Activated CD4-positive, alpha-beta memory T cell treated with anti-CD3 and anti-CD28 coated beads, Interleukin-2, amount 10 ng/mL, durations not matched to agents 7 days and 5 days (primary cell): ENCODE measurements at places on chromosomes 4 and X. TPM values are rescaled to one million over a fixed set of nuclear protein-coding genes. Genes with fewer than 3 reads are reported as not detected.

The RBM46 gene
- not detected for total RNA-seq

The CCDC149 gene
- total RNA-seq, result not detected

The AKAP14 gene
- total RNA-seq, result not detected

The MMRN1 gene
- total RNA-seq, result 0.90 TPM

DNA sequence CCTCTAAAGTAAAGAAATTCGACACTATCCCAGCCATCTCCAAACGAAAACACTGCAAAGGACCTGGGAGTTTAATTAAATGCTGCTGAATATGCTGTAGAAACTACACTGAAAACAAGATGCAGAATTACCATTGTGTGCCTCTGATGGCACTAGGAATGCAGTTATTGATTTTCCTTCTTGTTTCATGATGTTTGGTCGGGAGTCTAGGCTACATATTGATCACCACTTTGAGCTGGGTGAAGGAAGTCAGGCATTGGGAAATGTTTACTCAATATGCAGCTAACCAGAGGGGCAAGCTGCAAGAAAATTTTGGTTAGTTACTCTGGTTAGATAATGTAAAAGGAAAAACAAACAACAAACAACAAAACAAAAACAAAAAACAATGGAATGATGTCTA lies 650.7 kb upstream of the GALNTL6 start:
- DNase-seq, result no peak

DNA sequence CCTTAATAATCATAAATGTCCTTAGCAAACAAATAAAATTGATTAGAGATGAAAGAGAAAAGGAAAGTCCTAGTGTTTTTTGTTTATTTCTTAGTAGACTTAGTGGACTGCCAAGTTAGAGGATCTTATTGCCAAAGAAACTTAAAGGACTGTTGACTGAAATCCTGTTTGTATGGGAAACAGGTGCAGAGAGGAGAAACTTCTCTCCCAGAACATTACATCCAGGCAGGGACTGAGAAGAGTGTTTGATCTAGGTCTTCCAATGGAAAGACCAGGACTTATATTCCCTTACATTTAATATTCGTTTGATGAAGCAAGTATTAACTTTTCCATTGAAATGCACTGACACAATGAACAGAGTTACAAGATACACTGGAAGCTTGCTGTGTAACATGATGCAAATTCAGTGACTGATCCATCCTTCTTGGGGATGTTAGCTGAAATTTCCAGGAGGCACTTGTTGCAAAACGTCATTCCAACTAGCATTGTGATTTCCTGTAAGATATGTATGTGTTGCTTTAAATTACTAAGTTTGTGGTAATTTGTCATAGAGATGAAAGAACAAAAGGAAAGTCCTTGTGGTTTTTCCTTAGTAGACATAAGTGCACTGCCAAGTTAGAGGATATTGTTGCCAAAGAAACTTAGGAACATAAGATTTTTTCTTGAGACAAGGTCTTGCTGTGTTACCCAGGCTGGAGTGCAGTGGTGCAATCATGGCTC lies 505.6 kb downstream of the STIM2 start:
- no peak for DNase-seq

GRCh38 chrX:28491322-28491721 lies 95.9 kb upstream of the IL1RAPL1 start:
- no peak for DNase-seq

DNA sequence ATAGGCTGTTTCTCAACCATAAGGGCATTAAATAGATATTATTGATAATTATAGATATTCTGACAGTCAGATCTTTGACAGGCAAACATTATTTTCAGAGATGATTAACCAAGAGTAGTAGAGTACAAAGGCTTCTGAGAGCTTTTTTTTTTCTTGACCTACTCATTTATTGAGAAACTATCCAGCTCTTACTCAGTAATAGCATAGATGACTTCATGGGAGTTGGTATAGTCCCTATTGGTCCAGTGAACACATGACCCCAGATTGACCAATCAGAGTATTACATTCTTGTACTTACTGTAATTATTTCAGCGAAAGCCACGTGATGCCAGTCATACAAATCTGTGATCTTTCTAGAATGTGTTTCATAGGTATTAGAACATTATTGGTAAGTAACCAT lies 508.7 kb downstream of the FSTL5 start:
- no peak for DNase-seq

DNA sequence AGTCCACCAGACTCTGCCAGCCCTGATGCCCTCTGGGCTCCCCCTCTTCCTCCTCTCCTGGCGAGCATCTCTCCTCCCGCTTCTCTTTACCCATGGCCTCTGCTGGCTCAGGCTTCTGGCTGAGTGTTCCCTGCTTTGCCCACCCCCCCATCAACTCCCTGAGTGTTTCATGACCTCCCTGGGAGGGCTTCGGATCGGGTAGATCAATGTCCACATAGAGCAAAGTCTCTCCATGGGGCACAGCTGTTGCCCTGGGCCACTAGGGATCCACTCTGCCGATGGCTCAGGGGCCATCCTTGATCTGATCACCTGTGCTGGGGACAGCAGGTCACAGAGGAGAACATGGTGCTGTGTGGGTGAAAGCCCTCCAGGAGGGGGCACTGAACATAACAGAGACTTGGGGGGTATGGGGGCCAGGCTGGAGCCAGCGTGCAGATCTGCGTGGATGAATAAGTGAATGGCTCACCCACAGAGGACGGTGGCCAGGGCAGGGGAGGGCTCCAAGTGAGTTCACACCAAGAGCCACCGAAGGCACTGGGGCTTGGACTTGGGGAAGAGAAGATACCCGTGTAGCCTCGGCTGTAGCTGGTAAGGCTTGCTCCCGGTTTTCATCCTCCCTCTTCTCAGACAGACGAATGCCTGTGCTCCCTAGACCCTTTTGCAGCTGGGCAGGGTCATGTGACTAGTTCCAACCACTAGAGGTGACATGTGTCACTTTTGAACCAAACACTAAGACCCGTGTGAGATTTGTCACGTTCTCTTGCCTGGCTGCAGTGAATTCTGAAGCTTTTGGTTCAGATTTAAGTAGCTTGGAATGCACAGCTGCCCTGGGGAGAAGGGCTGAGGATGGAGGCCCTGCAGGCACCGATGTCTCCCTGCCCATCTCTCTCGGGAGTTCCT lies 23.2 kb upstream of the AFAP1 start:
- DNase-seq, result no peak
